ENCODE measurements at places on chromosomes 3 and 15. TPM values are rescaled to one million over a fixed set of nuclear protein-coding genes. Genes with fewer than 3 reads are reported as not detected.

TMEM108 gene
- total RNA-seq = 0.18 TPM

FBXO40 gene
- not detected for total RNA-seq

CCR1 gene
- total RNA-seq = not detected

ARNT2 gene
- total RNA-seq = 14.7 TPM

RFTN1 gene
- 52.2 TPM for total RNA-seq

MESP2 gene
- total RNA-seq = 0.28 TPM

P3H2 gene
- total RNA-seq = 74.4 TPM

TMIE gene
- total RNA-seq = not detected

- DNase-seq = no peak
These were observed 84.6 kb upstream of the KLF13 start for GRCh38 chr15:31241888-31242522.

GRCh38 chr15:91855684-91856489 is 2.4 kb downstream of the SLCO3A1 start:
- no peak for DNase-seq

DNA sequence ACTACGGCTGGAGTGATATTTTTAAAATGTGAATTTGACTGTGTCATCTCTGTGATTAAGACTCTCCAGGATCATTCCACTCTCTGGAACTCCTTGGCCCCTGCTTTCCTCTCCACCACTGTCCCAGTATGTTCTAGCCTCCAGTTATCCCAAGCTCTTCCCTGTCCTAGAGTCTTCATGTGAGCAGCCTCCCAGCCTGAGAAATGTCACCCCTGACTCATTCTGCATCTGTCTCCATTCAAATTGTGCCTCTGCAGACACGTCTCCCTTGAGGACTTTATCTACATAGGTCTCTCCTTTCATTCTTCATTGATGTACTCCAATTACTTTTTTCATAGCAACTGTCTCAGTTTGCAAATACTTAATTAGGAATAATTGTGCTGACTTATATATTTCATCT is 317.7 kb upstream of the ADAMTS9 start:
- DNase-seq = peak; percentile 3

DNA sequence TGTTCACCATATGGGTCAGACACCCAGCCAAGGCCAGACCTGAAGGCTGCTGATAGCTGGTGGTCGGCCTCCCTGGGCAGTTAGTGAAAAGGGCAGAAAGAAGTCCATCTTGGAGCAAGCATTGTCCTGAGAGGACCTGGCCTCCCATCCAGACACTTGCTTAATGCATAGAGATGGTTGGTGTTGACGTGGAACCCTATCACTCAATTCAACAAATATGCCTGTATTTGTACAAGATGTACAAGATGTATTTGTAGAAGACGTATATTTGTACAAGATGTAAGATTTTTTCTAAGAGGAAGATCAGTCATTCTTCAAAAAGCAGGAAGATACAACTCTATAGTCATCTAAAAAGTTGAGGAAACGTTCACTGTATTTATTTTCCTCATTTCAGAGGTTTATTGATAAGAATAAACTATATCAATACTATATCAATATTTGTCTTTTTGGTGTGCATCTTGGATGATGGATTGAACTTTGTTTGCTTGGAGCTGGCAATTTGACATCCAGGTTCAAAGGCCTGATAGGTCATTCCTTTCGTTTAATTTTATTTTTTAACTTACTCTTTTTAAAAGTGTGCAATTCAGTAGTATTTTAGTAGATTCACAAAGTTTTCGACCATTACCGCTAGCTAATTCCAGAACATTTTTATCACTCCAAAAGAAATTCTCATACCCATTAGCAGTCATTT is 5.9 kb downstream of the TMEM42 start:
- DNase-seq = no peak

DNA sequence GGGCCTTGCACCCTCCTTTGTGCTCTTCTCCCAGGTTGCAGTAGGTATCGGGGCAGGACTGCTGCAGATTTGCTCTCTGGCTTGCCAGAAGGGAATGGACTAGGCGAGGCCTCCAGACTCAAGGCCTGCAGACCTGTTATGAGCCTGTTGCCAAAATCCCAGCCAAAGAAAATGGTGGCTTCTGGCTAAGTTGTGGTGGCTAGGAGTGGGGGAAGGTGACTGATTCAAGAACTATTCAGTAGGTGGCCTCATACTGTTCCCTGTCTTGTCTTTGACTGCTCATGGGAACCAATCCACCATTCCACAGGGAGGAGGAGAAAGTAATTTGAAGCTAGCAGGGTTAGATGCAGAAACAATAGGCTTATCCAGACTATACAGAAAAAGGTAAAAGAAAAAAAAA is 380.4 kb upstream of the PROK2 start:
- peak; percentile 7 for DNase-seq

DNA sequence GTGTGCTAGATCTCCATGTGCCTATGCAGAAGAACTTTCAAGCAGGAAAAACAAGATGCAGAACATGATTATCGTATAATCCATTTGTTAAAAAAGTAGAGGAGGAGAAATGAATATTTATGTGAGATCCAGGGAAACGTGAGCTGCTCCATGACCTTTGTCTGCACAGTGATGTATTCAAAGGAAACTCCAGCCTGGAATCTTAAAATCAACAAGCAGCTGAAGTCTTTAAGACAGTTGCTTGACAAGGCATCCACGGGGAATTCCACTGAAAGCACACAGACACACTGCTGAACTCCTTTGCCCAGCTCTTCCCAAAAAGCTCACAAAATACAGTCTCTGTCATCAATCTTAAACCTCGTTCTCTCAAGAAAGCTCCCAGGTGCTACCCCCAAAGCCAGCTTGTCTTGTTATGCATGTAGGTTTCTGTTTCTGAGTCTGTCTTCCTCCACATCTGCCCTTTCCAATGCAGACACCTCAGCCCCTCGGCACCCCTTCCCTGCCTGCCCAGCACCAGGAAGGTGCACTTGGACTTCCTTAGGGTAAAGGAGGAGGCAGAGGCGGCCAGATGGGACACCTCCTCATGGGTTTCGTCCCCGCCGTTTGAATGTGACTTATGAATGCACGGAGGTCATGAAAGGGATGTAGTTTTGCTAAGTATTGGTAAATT is 28.7 kb downstream of the LRRK1 start:
- DNase-seq = peak; percentile 56

- no peak for DNase-seq
These were observed 4.9 kb downstream of the ISL2 start for GRCh38 chr15:76341366-76342057.

DNA sequence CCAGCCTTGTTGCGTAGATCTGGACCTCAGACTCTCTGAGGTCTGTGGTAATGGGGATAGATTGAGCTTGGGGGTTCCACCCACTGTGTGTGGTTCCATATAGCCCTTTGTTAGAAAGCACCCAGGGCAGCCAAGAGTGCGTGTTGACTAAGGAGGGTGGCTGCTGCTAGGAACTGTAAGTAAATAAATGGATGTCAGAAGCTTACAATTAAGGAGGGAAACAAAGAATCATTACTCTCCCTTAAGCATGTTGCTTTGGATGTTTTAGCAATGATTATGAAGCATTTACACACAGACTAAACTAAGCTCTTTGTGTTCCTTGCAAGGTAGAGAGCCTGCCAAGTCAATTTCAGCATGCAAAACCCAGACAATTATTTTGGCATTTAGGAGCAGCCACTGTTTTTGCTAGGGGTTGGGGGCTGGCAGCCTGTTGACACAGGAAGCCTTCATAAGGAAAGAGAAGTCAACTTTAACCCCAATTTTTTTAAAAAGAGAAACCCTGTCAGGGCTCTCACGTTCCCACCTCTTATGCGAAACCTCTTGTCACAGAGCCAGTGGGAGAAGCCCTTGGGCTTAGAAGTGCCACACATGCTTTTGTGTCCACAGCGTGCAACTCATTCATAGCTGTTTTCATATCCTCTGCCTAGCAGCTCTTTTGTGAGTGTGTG is 127.8 kb downstream of the CMSS1 start:
- DNase-seq = peak; percentile 38

- no peak for DNase-seq
These were observed 52.8 kb downstream of the CORO2B start for GRCh38 chr15:68631601-68632051.

DNA sequence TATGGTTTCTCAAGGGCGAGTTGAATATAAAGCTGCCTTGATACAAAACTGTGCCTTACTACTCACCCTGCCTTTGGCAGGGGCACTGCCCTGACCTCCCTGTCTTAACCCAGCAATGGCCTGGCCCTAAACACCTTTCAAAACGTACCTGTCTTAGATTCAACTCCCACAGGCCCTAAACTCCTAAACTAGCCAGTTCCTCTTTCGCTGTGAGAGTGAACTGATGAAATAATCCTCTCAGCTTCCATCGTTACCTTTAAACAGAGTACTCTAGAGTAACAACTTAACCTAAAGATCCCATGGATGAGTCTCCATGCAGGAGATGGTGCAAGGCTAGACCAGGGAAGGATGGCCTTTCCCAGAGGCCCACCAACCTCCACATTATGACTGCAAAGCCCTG is 133.0 kb upstream of the THBS1 start:
- no peak for DNase-seq

DNA sequence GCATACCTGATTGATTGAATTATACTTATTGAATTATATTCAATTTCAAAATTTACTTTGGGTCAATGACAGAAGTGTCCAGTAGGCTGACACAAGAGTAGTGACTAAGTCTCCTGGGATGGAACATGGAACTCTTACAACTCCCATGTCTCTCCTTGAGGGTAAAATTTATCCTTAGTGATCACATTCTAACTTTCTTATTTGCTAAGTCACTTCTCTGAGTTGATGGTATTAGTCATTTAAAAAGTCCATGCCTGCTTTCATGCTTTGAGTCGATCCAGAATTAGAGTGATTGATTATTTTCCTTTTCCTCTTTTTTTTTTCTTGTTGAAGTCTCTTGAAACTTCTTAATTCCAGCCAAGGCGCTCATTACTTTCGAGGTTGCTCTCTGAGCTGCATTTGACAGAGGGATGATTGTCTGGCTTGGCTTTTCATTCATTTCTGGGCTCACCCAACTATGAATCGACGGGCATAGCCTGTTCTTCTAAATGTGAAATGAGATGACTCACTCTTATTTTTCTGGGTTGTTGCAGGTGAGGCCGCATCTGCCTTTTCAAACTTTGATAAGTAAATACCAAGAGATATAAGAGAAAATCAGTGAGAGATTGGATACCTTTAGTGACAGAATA is 34.9 kb downstream of the LRRC3B start:
- DNase-seq = no peak

DNA sequence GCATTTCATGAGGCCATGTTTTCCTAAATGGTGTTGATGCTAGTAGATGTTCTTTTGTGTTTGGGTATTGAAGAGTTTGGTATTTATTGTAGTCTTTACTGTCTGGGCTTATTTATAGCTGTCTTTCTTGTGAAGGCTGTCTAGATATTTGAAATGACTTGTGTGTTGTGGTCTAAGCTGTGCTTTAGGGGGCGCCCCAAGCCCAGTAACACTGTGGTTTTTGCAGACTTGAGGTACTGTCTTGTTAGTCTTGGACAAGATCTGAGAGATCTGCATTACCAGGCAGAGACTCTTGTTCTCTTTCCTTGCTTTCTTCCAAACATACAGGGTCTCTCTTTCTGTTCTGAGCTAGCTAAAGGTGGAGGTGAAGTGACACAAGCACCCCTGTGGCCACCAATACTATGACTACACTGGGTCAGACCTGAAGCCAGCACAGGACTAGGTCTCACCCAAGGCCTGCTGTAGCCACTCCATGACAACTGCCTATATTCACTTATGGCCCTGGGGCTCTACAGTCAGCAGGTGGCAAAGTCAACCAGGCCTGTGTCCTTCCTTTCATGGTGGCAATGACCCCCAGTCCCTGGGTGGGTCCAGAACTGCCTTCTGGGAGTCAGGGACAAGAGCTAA is 152.1 kb upstream of the TBC1D5 start:
- DNase-seq = peak; percentile 45

DNA sequence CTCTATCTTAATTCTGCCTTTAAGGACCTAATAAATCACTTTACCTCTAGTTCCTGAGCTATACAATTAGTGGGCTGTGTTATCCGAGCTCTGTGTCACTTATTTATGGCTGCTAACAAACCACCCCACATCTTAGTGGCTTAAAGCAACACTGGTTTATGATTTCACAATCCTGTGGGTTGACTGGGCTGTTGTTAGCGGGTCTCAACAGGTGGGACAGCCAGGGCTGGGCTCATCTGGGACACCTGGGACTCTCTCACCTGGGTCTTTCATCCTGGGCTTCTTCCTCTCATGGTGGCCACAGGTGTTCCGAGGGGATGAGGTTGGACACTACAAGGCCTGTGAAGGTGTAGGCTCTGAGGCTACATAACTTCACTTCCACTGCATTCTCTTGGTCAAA is 35.8 kb upstream of the CHST2 start:
- DNase-seq = no peak

- no peak for DNase-seq
These were observed 33.3 kb downstream of the FAM3D start for GRCh38 chr3:58633157-58633865.

DNA sequence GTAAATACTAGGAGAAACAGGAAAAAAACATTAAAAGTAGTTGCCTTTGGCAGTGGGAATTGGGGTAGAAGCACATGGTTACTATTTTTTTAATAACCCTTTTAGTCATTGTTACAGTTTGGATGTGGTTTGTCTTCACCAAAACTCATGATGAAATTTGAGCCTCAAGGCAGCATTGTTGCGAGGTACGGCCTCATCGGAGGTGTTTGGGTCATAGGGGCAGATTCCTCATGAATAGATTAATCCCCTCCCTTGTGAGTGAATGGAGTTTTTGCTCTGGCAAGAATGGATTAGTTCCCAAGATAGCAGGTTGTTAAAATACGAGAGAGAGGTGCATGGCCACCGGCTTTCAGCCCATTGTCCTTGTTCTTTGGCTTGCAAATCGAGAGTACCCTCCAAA is 92.6 kb downstream of the LEKR1 start:
- DNase-seq = no peak

DNA sequence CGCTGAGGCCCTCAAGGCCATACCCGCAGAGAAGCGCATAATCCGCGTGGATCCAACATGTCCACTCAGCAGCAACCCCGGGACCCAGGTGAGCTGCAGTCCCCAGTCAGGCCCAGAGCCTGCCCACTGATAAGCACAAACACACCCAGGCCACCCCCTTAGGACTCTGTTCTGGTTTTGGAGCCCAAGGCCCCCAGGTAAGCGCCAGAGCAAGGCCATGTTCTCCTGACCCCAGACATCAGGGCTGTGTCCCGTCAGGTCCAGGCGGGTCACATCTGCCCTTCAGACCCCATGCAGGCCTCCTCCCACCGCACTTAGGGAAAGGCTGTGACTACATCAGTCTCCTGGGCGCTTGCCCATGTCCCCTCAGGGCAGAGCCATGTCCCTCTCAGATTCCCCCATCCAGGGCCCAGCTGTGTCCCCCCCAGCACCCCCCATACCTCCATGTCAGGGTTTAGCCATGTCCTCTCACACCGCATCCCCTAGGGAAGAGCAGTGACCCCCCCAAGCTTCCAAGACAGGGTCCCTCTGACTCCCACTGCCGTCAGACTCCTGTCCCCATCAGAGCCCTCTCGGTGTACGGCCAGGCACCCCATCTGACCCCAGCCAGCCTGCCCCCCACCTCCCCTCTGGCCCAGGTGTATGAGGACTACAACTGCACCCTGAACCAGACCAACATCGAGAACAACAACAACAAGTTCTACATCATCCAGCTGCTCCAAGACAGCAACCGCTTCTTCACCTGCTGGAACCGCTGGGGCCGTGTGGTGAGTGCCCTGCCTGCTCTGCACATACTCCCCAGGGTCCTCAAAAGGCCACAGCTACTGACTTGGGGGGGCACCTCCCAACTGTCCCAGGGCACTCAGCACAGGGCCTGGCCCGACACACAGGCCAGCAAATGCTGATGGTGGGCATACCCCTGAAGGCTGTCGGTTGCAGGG is 1.6 kb downstream of the PARP3 start:
- DNase-seq = no peak

All from IMR-90 (cell line).